ENCODE measurements at places on chromosomes 7 and 10. TPM values are rescaled to one million over a fixed set of nuclear protein-coding genes. Genes with fewer than 3 reads are reported as not detected.

SLC16A12 gene
- total RNA-seq = 19.5 TPM

HIPK2 gene
- total RNA-seq = 22.1 TPM

INHBA gene
- total RNA-seq = not detected

AKR1C8 gene
- not detected for total RNA-seq

NME8 gene
- not detected for total RNA-seq

STEAP1B gene
- not detected for total RNA-seq

FAM25C gene
- total RNA-seq = not detected

FBXL13 gene
- 4.2 TPM for total RNA-seq

FGL2 gene
- total RNA-seq = 4.3 TPM

SPDYE5 gene
- not detected for total RNA-seq

CDHR3 gene
- 14.8 TPM for total RNA-seq

CTNNA3 gene
- total RNA-seq = 0.33 TPM

ZP3 gene
- 4.4 TPM for total RNA-seq

STEAP1 gene
- 3.0 TPM for total RNA-seq

GATA3 gene
- total RNA-seq = 0.26 TPM

SPAM1 gene
- not detected for total RNA-seq
